ENCODE measurements at places on chromosomes 13 and 19.

GRCh38 chr19:56994251-56995017 is 125.4 kb upstream of the USP29 start:
- DNase-seq = no peak

- no peak for DNase-seq
These were observed 300.7 kb downstream of the TEX29 start for GRCh38 chr13:111621164-111621563.

GRCh38 chr19:48495396-48495795 is 16.2 kb downstream of the LMTK3 start:
- DNase-seq = peak; percentile 67

- DNase-seq = no peak
These were observed 4.3 kb downstream of the NANOS3 start for GRCh38 chr19:13881251-13881691.

DNA sequence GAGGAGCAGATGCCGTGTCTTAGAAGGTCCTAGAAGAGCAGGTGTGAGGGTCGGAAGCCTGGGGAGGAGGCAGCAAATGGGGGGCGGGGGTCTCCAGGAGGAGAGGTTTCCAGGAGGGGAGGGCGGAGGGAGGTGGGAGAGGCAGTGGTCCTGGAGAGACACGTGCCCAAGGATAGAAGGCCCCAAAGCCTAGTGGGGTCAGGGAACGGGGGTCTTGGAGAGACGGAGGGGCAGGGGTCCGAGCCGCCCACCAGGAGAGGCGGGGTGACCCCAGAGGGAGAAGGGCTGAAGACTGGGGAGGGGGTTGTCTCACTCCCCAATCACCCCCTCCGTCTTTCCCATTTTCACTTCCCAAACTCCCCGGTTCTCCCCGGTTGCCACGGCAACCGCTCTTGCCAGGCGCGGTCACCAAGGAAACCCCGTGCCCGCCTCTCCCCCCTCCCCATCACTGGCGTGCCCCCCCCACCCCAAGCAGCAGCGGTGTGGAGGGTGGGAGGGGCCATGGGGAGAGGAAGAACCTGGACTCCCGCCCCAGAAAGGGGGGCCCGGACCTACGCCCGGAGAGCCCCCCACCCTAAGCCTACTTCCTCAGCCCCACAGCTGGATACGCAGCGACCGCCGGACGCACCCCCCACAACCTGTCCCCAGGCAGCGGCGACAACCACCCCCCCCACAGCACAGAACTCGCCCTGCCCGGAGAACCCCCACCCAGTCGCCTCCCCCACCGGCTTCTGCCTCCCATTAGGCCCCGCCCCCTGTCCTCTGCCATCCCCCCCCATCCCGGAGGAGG is 988 bp downstream of the LRRC4B start:
- DNase-seq = no peak

DNA sequence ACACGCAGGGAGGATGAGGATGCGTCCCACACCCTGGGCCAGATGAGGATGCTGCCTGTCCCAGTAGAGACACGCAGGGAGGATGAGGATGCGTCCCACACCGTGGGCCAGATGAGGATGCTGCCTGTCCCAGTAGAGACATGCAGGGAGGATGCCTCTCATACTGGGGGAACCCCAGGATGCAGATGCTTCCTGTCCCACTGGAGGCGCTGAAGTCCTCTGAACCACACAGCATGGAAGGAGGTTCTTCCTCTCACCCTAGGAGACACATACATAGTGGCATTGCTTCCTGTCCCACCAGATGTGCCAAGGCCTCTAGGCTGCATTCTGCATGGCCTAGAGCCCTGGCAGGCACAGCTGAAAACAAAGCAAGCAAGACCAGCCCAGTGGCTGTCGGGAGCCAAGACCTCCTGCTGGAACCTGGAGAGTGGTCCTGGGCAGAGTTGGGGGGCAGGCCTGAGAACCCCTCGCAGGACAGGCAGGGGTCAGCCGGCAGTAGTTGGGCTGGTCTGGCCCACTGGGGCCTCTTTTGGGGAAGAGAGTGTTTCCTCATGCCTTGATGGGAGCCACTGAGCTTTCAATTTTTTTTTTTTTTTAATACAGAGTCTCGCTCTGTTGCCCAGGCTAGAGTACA is 4.3 kb downstream of the HPN start:
- peak; percentile 76 for DNase-seq

DNA sequence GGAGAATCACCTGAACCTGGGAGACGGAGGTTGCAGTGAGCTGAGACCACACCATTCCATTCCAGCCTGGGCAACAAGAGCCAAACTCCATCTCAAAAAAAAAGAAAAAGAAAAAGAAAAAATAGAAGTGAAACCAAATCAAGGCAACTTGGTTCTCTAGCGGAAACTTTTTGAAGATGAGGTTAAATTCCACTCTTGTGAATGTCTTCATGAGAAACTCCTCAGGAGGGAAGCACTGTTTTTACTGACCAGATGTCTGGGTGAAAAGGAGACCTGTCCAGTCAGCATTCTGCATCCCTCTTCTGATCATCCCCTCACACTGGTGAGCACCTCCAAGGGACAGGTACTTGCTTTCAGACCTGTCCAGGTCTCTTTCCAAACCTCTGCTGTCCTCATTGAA is 15.8 kb downstream of the BRD4 start:
- DNase-seq = peak; percentile 80

- DNase-seq = no peak
These were observed 13.0 kb upstream of the USP29 start for GRCh38 chr19:57106722-57107235.

DNA sequence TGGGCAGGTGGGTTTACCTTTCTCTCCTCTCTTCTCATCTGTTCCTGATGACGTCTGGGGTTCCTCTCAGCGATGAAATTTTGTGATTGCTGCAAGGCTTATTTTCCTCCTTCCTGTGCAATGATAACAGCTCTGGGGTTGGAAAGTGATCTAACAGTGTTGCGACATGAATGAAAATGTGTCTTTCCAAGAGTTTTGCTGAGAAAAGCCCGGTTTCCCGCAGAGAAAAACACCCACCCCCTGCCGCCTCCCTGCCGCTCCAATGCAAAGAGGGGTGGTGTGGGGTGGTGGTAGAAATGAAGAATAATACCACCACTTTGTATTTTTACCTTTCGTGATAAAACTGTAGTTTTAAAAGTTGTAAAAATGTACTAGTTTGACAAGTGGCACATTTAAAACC is 232.0 kb downstream of the OLFM4 start:
- DNase-seq = no peak

GRCh38 chr13:73428706-73429105 is 369.9 kb downstream of the KLF5 start:
- no peak for DNase-seq

Data from suppressor macrophage treated with lipopolysaccharide for 1 hour (primary cell).